ENCODE measurements at places on chromosomes 6 and 20.

GRCh38 chr6:39777661-39778060 is 14.5 kb upstream of the DAAM2 start:
- no peak for DNase-seq

DNA sequence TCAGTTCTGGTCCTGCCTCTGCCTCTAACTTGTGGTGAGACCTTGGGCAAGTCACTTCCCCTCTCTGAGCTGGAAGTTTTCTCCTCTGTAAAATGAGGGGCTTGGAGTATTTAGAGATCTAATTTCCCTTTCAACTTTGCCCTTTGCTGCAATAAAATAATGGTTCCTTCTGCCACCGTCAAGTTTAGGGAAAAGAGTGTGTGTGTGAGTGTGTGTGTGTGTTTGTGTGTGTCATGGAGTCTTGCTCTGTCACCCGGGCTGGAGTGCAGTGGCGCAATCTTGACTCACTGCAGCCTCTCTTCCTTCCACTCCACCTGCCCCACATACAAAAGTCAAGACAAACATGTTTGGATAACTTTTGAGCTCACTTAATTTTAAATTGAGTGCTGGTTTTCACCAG is 39.2 kb upstream of the PIM1 start:
- DNase-seq, result no peak

- no peak for DNase-seq
Observed at GRCh38 chr20:12153628-12154027, 235.9 kb downstream of the BTBD3 start.

DNA sequence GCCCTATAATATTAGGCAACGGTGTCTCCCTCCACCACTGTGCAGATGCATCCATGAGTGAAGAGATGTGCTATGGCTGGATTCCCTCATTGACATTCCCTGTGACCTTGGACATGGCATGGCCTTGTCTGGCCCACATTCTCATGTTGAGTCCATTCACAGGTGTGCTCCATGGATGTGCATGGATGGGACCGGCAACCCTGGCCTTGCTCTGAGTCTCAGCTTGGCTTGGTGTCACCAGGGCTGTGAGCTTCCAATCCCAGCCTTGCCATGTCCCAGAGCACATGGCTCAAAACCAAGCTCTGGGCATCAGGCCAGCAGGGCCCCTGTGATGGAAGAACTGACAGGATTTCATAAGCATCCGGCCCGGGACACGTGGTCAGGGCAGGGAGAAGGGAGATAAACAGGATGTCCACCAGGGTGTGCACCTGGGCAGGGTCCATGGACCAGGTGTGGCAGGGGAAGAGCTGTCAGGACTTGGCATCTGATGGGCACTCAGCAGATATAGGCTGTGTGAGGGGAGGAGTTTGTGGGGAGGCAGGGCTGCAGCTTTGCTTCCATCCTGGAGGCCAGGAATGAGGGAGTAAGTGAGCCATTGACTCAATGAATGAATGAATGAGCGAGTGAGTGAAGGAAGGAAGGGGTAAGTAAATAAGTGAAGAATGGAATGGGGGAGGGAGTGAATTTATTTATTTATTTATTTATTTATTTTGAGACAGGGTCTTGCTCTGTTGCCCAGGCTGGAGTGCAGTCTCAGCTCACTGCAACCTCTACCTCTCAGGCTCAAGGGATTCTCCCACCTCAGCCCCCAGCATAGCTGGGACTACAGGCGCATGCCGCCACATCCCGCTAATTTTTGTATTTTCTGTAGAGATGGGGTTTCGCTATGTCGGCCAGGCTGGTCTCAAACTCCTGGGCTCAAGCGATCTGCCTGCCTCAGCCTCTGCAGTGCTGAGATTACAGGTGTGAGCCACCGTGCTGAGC is 15.7 kb downstream of the NRSN2 start:
- peak; percentile 35 for DNase-seq

DNA sequence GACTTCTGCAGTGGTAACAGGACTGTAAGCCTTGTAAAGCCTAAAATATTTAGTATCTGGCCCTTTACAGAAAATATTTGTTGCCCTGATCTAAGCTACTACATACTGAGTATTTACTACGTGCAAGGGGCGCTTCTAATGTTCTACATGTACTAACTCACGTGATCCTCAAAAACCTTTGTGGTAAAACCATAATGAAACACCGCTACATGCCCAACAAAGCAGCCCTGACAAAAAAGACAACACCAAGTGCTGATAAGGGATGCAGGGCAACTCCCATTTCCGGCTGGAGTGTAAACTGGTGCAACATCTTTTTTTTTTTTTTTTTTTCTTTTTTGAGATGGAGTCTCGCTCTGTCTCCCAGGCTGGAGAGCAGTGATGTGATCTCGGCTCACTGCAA is 85.0 kb downstream of the SULF2 start:
- DNase-seq, result no peak

- DNase-seq, result no peak
Observed at GRCh38 chr6:33990061-33990541, 155.8 kb downstream of the GRM4 start.

DNA sequence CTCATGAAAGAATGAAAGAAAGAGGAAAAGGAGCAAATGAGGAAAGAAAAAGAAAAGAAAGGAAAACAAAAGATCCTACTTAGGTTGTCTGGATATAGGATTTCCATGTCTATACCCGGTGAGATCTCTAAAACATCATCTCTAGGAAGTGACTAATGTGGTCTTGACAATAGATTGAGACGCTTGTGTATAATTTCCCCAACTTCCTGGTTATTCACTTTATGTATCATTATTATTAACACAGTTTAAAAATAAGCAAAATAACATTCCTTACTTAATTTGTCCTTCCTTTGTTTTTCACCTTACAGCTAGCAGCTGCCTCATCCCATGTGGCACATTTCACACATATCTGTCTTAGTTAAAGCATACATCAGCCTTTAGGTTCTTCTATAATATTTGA is 27.0 kb downstream of the LAMA4 start:
- DNase-seq, result no peak

GRCh38 chr6:91341473-91341872 is 754.6 kb upstream of the MAP3K7 start:
- no peak for DNase-seq

- DNase-seq, result no peak
Observed at GRCh38 chr20:25247000-25247517, 826 bp upstream of the PYGB start.

GRCh38 chr20:30168800-30169138 is 1088.7 kb upstream of the DEFB115 start:
- DNase-seq, result no peak

- DNase-seq, result no peak
Observed at GRCh38 chr20:22496817-22497216, 87.6 kb downstream of the FOXA2 start.

GRCh38 chr6:133854364-133855275 is 34.3 kb upstream of the TCF21 start:
- DNase-seq, result no peak

GRCh38 chr20:52681288-52681687 is 290.9 kb upstream of the TSHZ2 start:
- DNase-seq, result no peak

- DNase-seq, result no peak
Observed at GRCh38 chr20:38926934-38927616, 858 bp downstream of the FAM83D start.

DNA sequence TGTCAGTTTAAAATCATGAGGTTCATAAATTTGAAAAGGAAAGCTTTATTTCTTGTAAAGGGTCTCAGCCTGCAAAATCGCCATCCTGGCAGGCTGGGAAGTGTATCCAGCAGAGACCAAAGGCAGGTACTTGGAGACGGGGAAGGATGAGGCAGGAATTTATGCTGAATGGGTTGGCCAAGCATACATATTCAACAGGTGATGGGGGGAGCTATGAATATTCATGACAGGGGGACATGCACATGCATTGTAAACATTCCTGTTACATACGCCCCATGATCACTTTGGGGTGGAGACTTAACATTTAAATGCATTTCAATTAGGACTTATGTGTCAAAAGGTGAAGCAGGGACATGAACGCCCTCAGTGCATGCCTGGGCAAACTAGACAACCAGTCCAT is 9.8 kb upstream of the SLC22A1 start:
- no peak for DNase-seq

DNA sequence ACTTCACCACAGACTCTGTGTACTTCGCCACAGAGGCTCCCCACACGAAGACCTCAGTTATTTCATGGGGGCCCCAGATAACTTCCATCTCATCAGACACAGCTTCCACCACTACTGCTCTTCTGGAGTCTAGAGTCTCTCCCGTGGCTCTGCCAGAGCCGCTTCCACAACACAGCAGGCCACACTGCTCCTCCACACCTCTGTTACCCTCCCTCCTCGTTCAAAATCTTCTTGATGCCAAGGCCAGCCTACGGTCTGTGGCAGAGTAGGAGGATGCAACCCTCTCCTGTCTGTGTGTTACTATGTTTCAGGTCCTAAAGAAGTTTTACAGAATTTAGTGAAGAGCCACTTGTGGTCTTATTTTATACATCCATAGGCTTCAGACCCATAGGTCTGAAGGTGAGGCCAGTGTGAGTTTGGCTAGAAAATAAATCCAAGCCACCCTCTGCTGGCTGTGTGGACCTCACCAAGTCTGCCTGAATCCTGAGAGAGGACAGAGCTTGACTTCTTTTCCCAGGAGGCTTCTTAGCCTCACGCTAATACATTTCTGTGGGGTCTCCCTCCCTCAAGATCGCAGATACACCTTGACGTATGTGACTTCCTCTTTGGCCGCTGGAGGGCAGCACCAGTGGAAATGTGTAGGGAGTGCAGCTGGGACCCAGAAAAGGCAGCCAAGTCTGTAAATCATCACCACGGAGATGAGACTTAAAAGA is 197.7 kb downstream of the FAXC start:
- DNase-seq, result peak; percentile 30

- DNase-seq, result no peak
Observed at GRCh38 chr6:75818098-75818855, 69.2 kb downstream of the MYO6 start.
